ENCODE measurements at places on chromosomes 3 and 15.

DNA sequence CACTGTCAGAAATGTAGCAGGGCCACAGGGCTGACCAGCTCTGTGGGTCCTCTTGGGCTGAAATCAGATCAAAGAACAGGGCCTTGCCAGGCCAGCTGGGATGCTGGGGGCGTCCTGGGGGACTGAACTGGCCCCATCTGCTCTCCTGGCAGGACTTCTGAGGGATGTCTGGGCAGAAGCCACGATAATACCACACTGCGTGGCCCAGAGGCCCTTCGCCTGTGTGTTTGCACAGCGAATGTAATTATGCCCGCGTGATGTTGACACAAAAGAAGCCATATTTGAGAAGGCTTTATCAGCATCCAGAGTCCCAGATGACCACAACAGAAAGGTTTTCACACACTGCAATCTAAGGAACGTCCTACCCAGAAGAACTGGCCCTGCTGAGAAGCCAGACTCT, 174.0 kb downstream of the RAB11A start:
- no peak for DNase-seq

DNA sequence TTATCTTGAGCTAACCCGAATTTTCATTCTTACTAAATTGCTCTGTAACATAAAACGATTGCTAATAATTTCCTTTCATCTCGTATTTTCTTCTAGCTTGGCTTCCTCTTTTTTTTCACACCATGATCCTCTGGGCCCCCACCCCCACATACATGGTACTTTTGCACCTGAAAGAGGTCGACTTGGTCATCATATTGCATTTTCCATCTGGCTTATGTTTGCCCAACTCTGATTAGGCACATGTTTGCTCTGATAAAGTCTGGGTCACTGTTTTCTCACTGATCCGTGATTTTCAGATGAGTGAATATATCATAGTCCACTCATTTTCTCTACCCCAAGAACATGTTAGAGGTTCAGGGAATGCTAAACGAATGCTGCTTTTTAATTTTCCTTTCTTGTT, 49.5 kb downstream of the ARRDC4 start:
- DNase-seq, result no peak

- DNase-seq, result peak; percentile 53
Measured at GRCh38 chr15:100635406-100636071, 33.1 kb downstream of the ASB7 start.

- peak; percentile 71 for DNase-seq
Measured at GRCh38 chr3:178406206-178406605, 130.0 kb upstream of the KCNMB2 start.

GRCh38 chr3:126927846-126928245, 55.1 kb upstream of the PLXNA1 start:
- DNase-seq, result no peak

DNA sequence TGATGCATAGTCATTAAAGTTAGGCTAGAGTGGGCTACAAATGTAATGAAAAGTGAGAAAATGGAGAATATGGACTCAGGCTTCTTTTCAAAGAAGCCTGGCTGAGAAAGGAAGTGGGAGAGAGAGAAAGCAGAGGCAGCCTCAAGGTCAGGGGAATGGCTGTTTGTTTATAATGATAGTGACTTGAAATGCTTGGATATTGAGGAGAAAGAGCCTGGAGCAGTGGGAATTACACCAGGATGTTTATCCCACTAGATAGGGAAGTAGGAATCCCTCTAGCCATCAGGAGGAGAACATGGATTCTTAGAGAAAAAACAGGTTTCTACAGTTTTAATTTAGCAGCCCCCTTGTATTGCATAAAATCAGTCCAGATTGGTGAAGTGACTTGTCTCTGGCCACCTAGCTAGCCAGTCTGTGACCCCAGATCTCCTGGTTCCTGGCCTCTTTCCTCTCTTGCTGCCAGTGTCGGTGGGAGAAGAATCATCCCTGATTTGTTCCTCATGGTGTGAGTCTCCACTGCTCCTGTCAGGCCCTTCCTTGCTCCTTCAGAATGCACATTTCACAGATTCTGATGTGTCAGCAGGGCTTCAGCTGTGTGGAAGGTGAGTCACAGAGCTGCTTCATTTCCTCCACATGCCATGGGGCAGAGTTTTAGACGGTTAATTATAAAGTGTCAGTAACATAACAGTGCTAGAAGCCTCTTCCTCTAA, 32.9 kb downstream of the SEMA6D start:
- DNase-seq, result peak; percentile 93

GRCh38 chr15:69573815-69574475, 121.3 kb downstream of the RPLP1 start:
- peak; percentile 77 for DNase-seq
